Stomach (tissue), 19 donors: ENCODE measurements at places on chromosomes 7 and 10.

GRCh38 chr10:118835682-118836326 lies 81.0 kb upstream of the CACUL1 start:
- DNase-seq: peak; percentile 44

GRCh38 chr7:1769286-1770200 lies 99.5 kb downstream of the ELFN1 start:
- DNase-seq: no peak

DNA sequence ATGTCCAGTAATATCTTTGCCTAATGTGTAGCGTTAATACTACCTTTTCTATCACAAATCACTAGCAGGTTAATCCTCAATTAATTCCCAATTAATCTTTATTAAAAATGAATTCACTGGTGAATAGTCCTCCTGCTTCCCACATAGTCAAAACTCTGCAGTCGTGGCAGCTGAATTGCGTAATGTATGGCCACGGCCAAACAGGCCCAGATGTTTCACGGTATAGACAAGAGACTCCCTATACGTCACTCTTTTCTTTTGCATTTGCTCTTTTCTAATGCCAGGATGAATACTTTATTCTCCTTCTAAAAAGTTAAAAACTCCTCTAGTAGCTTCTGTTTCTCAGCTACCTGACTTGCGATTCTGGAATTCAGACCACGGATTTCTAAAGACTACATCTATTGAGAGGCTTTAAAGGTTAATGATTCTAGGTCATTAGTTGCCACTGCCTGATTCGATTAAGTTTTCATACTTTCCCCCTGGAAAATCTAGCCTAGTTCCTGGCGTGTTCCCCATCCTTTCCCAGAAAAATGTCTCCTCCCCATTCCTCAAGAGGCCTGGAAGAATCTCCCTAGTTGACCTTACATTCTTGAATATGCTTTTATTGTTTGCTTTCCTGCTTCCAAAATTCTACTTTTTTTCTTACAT lies 16.9 kb downstream of the MEOX2 start:
- no peak for DNase-seq

DNA sequence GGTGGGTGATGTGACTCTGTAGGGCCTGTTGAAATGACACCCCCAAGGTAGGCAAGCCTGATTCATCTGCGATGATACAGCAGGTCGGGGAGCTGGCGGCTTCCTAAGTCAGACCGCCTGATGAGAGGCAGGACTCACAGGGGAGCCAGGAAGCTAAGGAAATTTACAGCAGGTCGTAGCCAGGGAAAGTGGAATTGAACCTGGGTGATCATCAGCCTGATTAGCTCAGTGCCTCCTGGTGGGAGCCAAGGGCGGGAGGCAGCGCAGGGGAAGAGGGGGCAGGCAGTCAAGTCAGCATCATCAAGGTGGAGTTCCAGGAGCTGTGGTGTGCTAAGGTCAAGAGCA lies 18.5 kb upstream of the TRIM56 start:
- DNase-seq: no peak

- no peak for DNase-seq
These were observed 53.0 kb downstream of the WNT2 start for GRCh38 chr7:117269886-117270285.

DNA sequence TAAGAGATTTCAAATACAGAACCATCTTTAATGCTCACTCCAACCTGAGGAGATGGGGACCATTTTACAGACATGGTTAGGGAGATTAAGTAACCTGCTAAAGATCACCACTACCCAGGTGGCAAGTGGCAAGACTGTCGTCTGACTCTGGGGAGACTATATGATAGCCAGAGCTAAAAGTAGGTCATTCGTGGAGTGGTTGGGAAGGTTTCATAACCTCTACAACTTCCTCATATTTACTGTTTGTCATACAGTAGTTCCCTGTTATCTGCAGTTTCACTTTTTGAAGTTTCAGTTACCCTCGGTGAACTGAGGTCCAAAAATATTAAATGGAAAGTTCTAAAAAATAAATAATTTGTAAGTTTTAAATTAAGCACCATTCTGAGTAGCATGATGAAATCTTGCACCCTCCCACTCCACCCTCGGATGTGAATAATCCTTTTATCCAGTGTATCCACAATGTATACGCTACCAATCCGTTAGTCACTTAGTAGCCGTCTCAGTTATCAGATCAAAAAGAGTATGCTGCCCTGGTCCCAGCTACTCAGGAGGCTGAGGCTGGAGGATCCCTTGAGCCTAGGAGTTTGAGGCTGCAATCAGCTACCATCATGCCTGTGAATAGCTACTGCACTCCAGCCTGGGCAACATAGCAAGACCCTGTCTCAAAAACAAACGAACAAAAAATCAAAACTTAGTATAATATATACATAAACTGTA lies 14.9 kb upstream of the LGI1 start:
- DNase-seq: no peak

DNA sequence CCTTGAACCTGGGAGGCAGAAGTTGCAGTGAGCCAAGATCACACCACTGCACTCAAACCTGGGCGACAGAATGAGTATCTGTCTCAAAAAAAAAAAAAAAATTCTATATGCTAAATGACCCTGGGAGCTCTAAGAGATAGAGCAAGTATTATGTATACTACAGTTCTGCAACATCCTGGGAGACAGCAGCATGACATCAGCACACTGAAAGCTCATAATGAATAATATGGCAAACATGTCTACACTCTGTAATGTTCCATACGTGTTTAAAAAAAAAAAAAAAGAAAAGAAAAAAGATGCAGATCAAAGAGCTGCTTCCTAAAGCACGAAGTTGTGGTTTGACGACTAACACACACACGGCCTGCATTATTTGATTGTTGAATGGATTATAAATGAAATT lies 72.5 kb downstream of the CUL2 start:
- DNase-seq: no peak

GRCh38 chr10:18527687-18528086 lies 123.7 kb downstream of the NSUN6 start:
- no peak for DNase-seq

DNA sequence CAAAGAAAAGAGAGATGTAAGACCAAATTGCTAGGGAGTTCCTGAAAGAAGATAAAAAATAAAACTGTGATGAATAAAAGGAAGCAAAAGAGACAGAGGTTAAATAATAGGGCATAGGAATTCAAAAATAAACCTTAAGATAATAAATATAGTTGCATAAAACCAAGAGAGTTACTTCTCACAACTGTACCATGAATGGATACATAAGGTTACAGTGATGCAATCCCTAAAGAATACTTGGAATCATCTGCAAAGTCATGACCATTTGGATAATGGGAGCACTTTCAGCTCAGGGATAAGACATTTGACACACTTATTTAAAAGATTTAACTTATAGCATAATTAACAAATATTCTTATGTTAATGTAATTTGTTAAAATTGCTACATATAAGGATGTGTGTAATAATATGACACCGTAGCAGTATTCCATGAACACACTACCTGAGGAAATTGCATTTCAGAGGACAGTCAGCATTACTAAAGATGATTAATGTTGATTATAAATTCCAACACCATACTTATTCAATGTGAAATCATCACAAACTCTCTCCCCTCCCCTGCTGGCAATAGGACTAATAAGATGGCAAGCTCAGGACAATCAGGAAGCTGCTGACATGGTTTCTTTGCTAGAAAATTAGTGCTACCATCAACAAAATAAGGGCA lies 202.1 kb upstream of the AKR1E2 start:
- DNase-seq: no peak

DNA sequence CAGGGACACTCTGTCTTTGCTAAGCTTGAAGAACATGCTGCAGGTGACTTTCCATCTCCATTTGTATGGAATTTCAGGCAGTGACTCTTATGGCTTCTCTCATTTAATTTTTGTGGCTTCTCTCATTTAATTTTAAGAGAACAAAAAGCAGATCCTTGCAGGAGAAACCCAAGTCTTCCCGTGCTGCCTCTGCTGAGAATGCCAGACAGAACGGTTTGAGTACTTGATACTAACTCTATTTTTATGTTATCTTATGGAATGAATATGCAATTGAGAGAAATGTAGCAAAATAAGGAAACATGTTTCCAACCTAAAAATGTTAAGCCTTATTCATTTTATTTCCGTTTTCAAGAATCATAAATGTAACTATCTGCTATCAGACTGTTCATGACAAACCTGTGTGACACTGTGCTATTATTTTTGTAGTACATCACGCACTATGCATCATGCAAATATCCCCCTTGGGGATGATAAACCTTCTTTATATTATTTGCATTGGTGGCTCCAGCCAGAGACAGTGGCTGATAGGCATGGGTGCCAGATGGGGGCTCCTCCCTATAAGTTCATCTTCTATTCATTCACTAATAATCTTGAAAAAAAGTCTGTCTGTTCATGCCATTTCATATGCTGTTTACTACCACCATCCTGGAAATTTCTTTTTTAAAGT lies 6.9 kb upstream of the RAPGEF5 start:
- no peak for DNase-seq

DNA sequence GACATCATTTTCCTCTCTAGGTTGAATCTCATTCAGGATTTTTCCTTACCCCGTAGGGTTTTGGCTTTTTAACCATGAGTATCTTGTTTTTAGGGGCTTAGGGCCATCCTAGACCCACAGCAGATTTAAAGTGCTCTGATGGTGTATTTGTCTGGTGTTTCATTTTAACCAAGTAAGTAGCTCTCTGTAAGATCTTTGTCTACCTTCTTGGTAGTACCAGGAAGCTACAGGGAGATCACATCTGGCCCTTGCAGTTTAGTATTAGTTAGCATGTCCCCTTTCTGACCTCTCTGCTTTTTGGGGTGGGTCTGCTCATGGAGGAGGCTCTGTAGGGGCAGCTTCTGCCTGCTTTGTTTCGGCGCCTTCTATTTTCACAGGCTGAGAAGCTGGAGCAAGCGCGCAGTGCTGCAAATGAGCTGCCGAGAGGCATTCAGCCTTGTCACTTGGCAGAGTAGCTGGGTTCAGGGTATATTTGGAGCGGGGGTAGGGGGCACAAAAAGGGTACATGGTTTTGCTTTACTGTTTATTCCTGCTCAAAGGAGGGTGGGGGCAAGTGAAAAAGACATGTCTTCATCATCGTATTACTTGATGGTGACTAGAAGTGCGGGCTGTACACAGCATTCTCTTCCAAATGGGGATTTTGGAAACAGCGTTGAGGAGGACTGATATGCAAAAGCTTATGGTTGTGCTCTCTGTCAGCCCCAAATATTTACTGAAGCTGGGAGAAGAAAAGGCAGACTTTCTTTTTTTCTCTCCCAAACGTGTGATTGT lies 146.3 kb downstream of the CELF2 start:
- no peak for DNase-seq

- no peak for DNase-seq
These were observed 154.9 kb upstream of the TMEM72 start for GRCh38 chr10:44756216-44756615.

GRCh38 chr7:54955296-54955695 lies 63.5 kb upstream of the EGFR start:
- DNase-seq: no peak

DNA sequence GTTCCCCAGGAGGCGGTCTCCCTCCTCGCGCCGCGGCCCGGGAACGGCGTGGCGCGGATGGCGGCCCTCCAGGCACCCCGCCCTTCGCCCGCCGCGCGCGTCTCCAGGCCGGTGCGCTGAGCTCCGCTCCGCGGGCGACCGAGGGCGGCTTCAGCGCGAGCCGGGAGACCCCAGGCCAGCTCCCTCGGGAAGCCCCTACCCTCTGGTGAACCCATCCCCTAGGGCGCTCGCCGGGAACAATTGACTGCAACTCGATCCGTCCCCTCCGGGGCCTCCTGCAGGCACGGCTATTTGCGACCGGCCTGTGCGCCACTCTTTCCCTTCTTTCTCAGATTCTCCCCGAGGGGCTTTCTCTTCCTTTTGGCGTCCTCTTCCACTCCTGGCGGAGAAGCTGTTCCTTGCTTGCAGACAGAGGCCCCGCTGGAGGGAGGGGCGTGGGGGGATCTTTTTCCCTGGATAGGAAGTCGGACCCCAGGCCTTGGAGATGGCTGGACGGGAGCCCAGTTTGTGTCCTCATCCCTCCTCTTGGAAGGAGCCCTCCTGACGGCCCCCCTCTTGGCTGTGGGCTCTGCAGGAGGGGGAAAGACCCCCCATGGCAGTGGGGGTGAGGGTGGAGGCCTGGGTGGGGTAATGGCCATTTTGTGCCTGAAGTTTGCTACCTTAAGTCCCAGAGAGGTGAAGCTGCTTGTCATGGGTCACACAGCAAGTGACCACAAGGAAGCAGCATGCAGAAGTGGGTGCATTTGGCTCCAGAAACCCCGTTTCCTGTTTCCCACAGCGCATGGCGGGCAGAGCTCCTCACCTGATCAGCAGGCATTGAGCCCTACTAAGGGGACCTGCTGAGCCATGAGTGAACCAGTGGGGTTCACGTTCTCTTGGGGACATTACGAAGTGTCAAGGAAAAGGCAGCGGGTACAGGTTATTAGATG lies 171.2 kb upstream of the TNRC18 start:
- DNase-seq: no peak

- no peak for DNase-seq
These were observed 91.1 kb downstream of the CPED1 start for GRCh38 chr7:121079425-121080169.

DNA sequence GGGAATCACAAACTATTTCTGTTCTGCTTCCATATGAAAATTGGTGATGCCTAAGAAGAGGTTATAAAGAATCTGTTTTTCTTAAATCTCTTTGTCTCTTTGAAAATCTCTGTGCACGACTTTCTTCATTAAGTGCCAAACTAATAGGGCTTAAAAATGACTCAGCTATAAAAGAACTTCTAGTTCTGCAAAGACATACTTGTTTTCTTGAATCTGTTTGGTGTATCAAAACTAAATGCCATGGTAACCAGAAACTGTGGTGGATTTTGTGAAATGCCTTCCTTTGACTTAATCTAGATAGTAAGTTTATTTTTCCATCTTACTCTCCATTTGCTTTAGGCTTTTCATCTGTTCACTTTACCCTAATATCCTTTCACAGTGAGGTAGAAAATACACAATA lies 417.8 kb downstream of the PARD3 start:
- DNase-seq: no peak

GRCh38 chr10:76497666-76498065 lies 1066.2 kb downstream of the LRMDA start:
- DNase-seq: no peak

GRCh38 chr7:151857412-151857811 lies 19.5 kb downstream of the PRKAG2 start:
- DNase-seq: no peak
